ENCODE measurements at places on chromosomes 12 and 14. TPM values are rescaled to one million over a fixed set of nuclear protein-coding genes. Genes with fewer than 3 reads are reported as not detected.

DNA sequence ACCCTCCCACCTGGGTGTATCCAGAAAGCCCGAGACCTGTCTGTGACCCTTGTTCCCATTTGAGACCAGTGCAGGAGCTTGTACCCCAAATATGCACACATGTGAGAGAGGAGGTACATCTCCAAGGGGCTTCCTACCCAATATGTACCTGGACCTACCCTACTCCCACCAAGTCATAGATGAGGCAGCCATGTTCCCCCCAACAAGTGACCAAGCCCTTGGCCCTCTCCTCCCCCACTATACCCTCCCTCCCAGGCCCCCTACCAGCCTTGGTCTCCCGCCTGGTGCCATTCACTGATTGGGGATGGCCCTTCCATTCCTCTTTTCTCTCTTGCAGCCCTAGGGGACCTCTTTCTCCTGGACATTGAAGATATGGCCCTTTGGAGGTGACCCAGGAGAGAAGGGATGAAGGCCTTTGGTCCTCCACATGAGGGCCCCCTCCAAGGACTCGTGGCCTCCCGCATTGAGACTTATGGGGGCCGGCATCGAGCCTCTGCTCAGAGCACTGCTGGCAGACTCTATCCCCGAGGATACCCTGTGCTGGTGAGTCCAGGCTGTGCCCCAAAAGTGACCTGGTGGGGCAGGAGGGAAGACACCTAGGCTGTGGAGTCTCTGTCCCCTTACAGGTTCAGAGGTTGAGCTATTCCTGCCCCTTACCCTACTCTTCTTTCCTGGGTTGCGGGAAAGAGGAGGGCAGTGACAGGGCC, 1.5 kb downstream of the PLEKHG6 start:
- DNase-seq = no peak

GRCh38 chr12:106975993-106976658, 10.8 kb downstream of the MTERF2 start:
- no peak for DNase-seq

GRCh38 chr12:108657130-108657745, 23.5 kb upstream of the SELPLG start:
- DNase-seq = no peak

FOXN4 gene
- not detected for total RNA-seq

IQSEC3 gene
- 8.0 TPM for total RNA-seq

RESF1 gene
- total RNA-seq = 261 TPM

TRPV4 gene
- not detected for total RNA-seq

NOVA1 gene
- total RNA-seq = 0.39 TPM

STRN3 gene
- total RNA-seq = 21.8 TPM
